ENCODE measurements at places on chromosomes 2 and 18.
A peak's percentile ranks its signal among the peaks of the same experiment; 100 is the strongest.

- peak; percentile 22 for DNase-seq
These were observed 541.8 kb downstream of the SOX11 start for GRCh38 chr2:6233993-6234392.

DNA sequence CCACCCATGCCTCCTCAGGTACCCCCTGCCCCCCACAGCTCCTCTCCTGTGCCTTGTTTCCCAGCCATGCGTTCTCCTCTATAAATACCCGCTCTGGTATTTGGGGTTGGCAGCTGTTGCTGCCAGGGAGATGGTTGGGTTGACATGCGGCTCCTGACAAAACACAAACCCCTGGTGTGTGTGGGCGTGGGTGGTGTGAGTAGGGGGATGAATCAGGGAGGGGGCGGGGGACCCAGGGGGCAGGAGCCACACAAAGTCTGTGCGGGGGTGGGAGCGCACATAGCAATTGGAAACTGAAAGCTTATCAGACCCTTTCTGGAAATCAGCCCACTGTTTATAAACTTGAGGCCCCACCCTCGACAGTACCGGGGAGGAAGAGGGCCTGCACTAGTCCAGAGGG, 803 bp upstream of the DES start:
- DNase-seq, result no peak

GRCh38 chr2:70509565-70509964, 44.1 kb downstream of the TGFA start:
- no peak for DNase-seq

DNA sequence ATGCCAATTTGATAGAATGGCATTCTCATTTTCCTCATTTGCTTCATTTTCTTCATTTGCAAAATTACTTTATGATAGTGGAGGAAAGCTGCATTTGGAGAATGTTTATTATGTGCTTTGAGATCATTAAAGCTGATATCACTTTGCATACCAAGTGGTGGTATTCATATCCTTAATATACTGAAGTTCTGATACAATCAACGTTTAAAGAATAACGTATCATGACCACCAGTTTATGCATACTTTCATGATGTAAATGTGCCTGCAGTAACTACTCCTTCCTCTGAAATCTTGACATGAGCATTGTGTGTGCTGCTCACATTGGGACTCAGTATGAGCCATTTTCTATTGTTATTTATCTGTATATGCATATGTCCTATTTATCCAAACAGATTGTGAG, 302.1 kb downstream of the ARHGAP15 start:
- no peak for DNase-seq

- peak; percentile 7 for DNase-seq
These were observed 166.0 kb upstream of the FAM98A start for GRCh38 chr2:33765122-33765521.

- no peak for DNase-seq
These were observed 49.6 kb downstream of the TRAPPC12 start for GRCh38 chr2:3429066-3429610.

GRCh38 chr18:2636126-2636631, 19.3 kb upstream of the SMCHD1 start:
- no peak for DNase-seq

GRCh38 chr18:76131738-76132137, 363.3 kb downstream of the ZNF516 start:
- no peak for DNase-seq

DNA sequence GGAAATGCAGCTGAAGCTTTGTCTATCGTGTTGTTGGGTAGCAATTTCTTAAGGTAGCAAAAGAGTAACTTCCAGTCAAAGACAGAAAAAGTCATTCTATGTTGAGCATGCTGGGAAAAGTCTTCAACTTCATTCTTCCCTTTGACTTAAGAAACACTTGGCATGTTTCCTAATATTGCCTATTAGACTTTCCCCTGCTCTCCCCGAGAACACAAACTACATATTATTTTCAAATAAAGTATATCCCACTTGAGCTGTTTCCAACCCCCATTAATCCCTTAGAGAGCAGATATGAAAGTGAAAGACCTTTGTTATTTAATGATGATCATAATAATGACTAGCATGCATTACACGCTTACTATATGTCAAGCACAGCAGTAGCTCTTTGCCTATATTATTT, 136.0 kb upstream of the SPOPL start:
- no peak for DNase-seq

GRCh38 chr18:9638886-9639285, 24.5 kb upstream of the PPP4R1 start:
- no peak for DNase-seq

GRCh38 chr2:162266460-162266760, 23.2 kb upstream of the FAP start:
- no peak for DNase-seq

DNA sequence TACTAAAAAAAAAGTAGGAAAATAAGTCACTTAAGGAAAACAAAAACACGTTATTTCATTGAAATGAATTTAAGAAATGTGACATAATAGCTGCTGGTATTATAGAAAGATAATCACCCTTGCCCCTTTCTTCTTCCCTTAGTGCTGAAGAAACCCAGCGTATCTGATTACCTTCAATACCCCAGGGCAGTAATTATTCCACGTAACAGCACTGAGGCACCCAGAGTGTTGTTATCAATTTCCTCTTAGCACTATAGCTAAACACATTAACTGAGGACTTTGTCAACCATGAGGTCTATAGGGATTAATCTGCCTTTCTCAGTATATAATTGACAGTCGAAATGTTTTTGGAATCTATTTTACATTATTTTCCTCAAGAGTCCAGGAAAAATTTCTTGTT, 180.0 kb upstream of the NXPH2 start:
- DNase-seq, result no peak

DNA sequence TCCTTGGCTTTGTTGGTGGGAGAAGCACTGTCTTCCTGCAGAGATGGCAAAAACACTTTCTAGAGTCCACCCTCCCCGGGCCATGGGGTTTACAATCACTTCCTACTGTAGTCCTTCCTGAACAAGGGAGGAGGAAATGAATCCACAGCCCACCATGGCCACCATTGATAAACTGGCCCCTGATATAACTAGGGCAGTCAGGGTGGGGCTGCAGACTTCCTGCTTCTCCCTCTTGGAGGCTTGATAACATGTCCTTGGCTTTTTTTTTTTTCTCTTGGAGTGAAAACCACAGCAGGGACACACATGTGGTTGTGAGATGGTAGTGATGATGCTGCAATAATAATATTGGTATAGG, 437.8 kb downstream of the ZNF521 start:
- DNase-seq, result no peak

- no peak for DNase-seq
These were observed 491.2 kb downstream of the PIK3C3 start for GRCh38 chr18:42446195-42446594.

GRCh38 chr18:50192995-50193795, 1.8 kb downstream of the MYO5B start:
- DNase-seq, result no peak

DNA sequence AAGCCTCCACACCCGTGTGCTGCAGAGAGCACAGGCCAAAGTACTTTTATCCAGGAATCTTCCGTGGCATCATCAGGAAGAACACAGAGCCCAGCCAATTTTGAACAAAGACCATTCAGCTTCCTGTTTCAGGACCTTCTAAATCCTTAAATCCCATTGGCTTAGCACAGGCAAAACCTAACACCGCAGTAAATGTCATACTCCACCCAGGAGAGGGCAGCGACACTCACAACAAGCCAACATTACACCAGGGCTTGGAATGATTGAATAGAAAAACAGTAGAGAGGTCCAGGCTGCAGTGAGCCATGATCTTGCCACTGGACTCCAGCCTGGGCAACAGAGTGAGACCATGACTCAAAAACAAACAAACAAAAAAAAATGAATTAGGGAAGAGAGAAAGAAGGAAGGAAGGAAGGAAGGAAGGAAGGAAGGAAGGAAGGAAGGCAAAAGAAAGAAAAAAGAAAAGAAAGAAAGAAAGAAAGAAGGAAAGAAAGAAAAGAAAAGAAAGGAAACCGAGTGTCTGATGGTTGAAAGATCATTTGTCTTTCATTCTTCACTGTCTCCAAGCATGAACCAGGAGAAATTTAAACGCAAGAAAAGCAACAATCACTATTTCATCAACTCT, 144.6 kb upstream of the SATB2 start:
- peak; percentile 20 for DNase-seq

DNA sequence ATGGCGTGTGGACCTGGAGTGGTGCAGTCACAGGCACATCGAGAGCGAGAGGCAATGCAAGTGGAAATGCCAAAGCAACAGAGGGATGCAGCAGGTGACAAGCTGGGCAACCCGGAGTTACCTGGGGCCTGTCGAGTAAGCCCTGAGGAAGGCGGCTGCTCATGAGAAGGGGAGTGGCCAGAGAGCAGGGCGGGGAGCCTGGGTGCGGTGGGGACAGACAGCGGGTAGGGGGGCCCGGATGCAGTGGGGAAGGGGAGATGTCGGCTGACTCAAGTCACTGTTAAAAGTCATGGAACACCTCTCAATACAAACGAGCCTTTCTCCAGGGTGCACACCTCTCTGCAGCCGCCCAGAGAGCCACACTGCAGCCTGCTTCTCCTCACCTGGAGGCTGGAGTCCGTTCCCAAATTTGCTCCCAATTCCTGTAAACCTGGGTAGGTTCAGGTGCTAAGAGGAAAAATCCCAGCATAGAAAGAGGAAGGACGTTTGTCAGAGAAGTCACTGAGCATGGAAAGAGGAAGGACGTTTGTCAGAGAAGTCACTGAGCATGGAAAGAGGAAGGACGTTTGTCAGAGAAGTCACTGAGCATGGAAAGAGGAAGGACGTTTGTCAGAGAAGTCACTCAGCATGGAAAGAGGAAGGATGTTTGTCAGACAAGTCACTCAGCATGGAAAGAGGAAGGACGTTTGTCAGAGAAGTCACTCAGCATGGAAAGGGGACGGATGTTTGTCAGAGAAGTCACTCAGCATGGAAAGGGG, 71.7 kb upstream of the TWIST2 start:
- DNase-seq, result no peak

All from hippocampal formation (tissue), 2 donors.